ENCODE measurements at places on chromosomes 3 and 15.

- no peak for DNase-seq
Observed at GRCh38 chr3:27633224-27633545, 88.9 kb downstream of the EOMES start.

GRCh38 chr15:30675126-30675525, 49.2 kb downstream of the ARHGAP11B start:
- no peak for DNase-seq

DNA sequence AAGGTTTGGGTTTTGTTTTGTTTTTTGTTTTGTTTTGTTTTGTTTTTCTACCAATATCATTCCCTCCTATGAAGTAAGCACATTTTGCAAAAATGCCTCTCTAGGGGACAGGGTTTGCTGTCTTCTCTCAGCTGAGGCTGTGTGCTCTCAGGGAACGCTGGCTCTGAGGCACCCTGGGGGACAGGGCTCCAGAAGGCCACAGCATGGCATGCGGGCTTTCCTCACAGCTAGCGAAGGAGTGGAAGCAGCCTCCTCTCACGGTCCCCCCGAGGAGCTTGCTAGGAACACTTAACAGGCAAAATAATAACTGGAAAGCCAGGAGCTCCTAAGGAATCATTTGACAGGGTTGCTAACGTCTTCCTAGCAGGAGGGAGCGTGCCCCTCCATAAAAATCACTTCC, 227.7 kb upstream of the ST8SIA2 start:
- DNase-seq: no peak

GRCh38 chr15:29962407-29962806, 120.3 kb upstream of the GOLGA8J start:
- DNase-seq: no peak

- DNase-seq: no peak
Observed at GRCh38 chr3:114464548-114464947, 170.7 kb downstream of the TIGIT start.
